Ureter (tissue), 1 donor: ENCODE measurements at places on chromosomes 1 and 21. TPM values are rescaled to one million over a fixed set of nuclear protein-coding genes. Genes with fewer than 3 reads are reported as not detected.

GRCh38 chr21:45403825-45404729, 888 bp upstream of the COL18A1 start:
- DNase-seq = peak; percentile 70

DNA sequence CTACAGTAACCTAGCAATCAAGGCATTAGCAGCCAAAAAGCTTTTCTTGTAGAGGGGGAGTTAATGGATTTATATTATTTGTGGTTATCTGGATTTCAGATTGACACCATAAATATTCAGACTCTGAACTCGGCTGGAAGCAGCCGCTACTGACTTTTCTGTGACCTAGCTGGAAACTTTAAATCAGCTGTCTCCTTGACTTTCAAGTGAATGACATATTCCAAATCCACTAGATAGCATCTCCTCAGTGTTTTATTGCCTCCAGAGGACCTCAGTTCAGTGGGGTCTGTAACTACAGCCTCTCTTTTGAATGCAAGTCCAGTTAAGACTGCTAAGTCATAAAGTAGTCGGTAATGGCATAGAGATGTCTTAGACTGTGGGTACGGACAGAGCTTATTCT, 448.5 kb downstream of the NUF2 start:
- DNase-seq = no peak

DNA sequence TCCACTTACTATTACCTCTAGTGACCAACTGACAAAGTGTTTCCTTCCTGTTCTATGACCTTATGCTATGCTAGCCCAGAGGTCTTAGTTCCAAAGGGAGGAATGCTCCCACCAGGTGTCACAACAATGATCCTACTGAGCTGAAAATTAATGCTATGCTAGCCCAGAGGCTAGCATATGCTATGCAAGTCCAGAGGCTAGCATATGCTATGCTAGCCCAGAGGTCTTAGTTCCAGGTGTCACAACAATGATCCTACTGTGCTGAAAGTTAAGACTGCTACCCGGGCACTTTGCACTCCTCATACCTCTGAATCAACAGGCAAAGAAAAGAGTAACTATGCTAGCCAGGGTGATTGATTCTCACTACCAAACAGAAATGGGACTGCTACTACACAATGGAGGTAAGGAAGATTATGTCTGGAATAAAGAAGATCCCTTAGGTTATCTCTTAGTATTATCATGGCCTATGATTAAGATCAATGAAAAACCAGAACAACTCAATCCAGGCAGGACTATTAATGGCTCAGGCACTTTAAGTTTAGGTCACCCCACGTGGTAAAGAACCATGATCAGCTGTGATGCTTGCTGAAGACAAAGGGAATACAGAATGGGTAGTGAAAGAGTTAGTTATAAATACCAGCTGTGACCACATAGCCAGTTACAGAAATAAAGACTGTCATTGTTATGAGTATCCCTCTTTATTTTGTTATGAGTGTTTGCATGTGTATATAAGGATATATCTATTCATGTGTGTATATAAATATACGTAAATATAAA, 114.1 kb downstream of the CSMD2 start:
- DNase-seq = no peak

EPHA8 gene
- not detected for total RNA-seq

GRCh38 chr21:33943293-33943692, 27.7 kb upstream of the ATP5PO start:
- no peak for DNase-seq

DNA sequence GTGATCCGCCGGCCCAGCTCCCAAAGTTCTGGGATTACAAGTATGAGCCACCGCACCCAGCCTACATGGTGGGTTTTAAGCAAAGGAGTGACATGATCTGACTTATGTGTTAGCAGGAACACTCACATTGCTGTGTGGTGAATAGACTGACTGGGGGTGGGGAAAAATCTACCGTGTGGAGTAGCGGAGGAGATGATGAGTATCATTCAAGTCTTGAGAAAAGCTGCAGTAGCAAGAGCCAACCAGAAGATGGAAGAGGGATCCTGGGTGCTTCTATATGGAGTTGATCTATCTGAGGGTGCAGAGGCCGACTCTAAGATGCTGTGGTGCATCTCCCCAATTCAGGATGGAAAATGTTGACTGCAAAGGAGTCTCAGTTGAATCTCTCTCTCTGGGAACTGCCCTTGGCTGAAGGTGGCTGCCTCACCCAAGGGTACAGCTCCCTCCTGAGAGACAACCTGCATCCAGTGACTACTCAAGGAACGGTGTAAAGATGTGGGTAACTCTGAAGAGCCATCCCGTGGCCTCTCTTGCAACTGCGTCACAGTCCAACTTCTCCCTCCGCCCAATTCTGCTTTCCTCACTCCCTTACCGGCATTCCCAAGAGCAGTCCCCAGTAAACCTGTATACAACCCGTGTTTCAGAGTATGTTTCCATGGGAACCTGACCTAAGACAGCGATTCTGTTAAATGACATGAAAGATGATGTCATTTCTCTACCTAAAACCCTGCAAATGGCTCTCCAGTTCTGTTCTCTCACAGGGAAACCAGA, 7.4 kb upstream of the B3GALNT2 start:
- DNase-seq = no peak

SNX7 gene
- 25.0 TPM for total RNA-seq

GRCh38 chr1:181630398-181630797, 147.1 kb downstream of the CACNA1E start:
- DNase-seq = no peak

DNA sequence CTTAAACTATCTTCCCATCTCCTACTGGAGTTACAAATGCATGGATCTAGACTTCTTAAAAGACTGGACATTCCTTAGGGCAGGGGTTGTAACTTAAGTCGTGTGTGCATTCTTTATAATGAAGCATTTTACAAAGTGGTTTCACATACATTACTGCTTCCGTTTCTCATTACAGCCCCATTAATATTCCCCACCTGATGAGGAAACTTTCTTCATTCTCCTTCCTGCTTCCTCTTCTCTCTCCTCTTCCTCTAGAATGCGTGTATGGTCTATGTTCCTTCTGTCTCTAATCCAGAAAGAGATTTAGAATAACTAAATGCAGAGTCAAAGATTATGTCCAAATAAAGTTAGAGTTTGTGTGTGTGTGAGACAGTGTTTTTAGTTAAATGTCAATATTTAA, 1.8 kb upstream of the CAP1 start:
- no peak for DNase-seq

GRCh38 chr21:33961061-33961460, 45.5 kb upstream of the ATP5PO start:
- DNase-seq = no peak

DNA sequence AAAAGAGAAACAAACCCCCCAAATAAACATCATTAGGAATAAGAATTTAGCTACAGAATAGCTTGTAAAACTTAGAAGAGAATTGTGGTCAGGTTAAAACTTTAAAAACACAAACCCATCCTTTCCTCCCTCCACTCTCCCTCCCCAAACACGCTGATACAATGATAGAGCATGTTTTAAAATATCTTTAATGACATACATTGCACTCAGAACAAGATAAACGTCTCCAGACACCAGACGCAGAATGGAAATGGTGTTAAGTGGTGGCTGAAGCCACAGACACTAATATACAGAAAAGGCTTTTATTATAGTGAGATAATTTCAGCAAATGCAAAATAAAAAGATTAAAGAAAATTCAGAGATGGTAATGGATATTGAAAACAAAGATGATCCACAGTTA, 58.9 kb upstream of the SAMD13 start:
- DNase-seq = no peak

GRCh38 chr1:2414297-2414958, 2.1 kb upstream of the PEX10 start:
- peak; percentile 86 for DNase-seq

GRCh38 chr1:16315437-16315836, 36.8 kb downstream of the FBXO42 start:
- DNase-seq = no peak

DNA sequence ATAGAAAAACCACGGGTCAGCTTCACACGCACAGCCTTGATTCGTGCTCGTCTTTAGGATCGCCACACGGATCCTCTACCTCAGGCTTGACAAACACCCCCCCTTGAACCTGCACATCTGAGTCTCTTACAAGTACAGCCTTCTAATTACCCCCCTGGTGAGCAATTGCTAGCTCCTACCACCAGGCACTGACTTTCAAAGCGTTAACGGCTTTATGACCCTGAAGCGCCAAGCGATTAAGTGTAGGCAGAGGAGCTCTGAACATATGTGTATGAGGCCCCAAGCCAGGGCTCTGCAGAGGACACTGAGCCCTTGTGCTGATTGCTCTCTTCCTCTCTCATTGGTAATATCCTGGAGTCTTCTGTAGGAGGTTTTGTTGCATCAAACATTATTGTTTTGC, 55.7 kb upstream of the EPHA8 start:
- DNase-seq = no peak

BRDT gene
- total RNA-seq = not detected

CELA2B gene
- not detected for total RNA-seq

PARP1 gene
- total RNA-seq = 75.8 TPM

DNA sequence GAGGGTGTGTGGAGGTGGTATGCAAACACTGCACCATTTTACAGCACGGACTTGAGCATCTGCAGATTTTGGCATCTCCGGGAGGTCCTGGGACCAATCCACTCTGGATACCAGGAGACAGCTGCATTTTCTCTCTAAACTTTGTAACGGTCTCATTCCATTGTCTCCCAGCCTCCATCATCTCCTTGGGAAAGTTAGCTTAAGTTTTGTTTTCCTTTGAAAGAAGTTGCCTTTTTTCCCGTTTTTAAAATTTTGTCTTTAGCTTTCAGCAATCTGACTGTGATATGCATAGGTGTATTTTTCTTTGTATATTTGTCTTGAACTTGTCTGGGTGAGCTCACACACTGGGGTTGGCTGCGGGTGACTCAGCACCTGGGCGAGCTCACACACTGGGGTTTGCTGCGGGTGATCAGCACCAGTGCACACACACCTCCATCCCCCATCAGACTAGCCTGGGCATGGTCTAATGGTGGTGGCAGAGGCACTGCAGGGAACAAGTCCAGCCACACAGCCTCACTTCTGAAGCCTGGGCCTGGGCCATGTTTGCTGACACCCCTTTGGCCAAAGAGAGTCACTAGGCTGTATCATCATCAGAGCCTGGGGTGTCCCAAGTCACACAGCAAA, 32.1 kb upstream of the COL18A1 start:
- no peak for DNase-seq

DNA sequence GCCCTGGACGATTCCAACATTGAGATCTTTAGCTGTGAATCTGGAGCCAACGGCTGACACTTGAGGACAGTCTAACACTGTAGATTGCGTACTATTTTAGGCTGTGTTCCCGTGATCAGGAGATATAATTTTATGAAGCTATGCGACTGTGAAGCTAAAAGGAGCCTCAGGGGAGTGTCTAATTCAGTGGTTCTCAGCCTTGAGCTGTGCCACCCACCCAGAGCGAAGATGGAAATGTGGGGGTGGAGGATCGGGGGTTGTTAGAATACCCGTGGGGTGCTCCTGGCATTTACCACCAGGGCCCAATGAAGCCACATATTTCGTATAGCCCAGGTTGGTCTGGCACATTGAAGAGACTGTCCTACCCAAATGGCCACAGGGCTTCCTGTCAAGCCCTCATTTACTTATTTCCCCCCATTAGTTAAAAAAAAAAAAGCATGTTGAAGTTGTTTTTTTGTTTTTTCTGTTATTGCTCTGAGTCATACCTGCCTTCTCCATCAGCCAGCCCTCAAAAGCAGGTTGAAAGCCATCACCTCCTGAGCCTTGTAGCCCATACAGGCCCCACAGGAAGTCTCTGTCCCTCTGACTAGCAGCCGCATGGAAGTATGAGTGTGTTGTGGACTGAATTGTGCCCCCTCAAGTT, 141.7 kb downstream of the GALNT2 start:
- no peak for DNase-seq

ADIPOR1 gene
- 86.0 TPM for total RNA-seq

BATF3 gene
- 3.5 TPM for total RNA-seq

ALPL gene
- 12.9 TPM for total RNA-seq

- no peak for DNase-seq
Observed at GRCh38 chr1:19006000-19006399, 49.5 kb upstream of the IFFO2 start.

DNA sequence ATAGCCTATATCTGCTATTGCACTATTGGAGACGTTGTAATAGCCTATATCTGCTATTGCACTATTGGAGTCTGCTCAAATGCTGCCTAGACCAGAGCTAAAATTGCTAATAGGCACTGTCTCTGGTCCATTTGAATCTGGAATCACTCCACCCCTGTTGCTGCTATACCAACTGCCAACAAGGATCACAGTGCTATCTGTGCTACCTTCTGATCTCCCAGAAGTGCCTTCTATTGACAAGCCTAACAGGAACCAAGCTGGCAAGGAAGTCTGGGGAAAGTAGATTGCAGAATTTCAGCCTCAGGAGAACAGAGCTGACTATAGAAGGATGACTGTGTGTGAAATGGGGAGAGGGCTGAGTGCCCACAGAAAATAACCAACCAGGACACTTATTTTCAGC, 15.9 kb downstream of the RWDD3 start:
- DNase-seq = no peak

DNA sequence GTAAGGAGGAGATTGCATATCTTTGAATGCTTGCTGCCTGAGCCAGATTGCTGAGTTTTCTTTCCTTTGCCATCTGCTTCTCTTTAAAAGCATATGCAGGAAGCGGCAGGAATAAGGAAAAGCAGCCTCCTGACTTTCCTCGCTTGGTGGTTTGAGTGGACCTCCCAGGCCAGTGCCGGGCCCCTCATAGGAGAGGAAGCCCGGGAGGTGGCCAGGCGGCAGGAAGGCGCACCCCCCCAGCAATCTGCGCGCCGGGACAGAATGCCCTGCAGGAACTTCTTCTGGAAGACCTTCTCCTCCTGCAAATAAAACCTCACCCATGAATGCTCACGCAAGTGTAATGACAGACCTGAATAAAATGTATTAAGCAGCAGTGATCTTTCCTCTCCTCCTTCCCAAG, 1.5 kb downstream of the CORT start:
- no peak for DNase-seq

EPB41 gene
- 109 TPM for total RNA-seq

GRCh38 chr1:16168622-16169360, 12.9 kb upstream of the EPHA2 start:
- DNase-seq = no peak

- DNase-seq = no peak
Observed at GRCh38 chr1:160744199-160744851, 5.3 kb downstream of the SLAMF7 start.

DNA sequence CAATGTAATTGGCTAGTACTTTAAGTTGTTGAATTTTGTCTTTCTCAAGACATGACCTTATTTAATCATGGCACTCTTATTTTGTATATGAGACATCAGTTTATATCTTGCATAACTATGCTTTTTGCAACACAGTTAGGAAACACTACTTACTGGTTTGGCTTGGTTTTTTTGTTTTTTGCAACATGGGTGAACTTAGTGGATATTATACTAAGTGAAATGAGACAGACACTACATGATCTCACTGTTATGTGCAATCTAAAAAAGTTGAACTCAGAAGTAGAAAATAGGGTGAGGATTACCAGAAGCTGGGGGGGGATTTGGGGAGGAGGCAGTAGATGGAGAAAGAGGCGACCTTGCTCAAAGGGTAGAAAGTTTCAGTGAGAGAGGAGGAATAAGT, 132.1 kb downstream of the PLA2G4A start:
- no peak for DNase-seq

- DNase-seq = no peak
Observed at GRCh38 chr1:11284784-11285183, 11.8 kb downstream of the UBIAD1 start.
